ENCODE measurements at places on chromosomes 13 and 19.

- DNase-seq, result no peak
Measured at GRCh38 chr13:73299787-73300186, 241.0 kb downstream of the KLF5 start.

DNA sequence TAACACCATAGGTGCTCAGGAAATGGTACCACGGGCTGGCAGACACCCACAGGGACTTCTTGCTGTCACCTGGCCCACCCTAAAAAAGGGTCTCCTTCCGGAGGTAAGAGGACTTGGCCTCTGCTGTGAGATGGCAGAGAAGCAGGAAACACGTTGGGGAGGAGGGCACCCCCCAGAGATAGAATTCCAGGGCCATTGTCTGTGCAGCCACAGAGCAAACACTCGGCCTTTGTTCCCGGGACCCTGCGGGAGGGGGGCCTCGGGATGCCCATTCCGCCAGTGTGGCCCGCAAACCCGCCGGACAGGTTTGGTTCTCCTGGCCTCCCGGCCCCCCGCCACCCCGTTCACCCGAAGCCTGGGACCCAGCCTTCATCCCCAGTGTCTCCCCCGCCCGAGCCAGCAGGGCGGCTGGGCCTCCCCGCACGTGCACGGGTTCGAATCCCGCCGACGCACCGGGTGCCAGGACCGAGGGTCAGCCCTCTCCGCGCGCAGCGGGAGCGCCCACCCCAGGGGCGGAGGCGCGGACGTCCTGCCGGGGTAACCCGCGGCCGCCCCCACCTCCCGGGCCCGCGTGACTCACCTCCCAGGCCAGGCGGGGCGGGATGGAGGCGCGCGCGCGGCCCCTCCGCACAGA lies 714 bp downstream of the PLPP2 start:
- DNase-seq, result peak; percentile 37

DNA sequence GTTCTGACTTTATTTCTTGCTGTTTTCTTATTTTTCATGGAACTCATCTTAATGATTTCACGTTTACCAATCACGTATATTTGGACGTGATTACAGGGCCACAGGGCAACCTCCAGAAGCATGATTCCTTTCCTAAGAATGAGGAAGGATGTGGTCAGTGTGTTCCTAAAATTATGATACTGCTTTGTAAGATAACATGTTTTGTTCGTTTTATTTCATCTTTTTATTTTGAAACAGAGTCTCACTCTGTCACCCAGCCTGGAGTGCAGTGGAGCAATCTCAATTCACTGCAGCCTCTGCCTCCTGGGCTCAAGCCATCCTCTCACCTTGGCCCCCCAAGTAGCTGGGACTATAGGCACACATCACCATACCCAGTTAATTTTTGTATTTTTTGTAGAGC lies 24.8 kb upstream of the LAIR1 start:
- DNase-seq, result no peak

DNA sequence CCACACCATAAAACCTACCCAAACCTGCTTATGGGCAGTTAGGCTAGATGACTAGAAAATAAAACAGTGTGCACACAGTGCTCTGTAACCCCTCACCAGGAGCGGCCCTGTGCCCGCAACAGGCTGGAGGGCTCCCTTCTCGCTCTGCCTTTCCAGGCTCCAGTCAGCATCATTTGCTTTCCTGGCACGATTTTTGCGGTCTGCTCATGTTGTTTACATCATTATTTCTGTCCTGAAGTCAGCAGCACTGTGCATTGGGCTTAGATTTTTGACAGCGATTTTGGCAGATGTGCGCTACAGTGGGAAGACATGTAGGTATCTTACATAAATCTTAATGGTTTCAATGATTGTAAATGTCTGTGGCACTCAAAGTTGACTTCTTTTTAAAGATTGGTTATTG lies 344.0 kb downstream of the MTUS2 start:
- no peak for DNase-seq

DNA sequence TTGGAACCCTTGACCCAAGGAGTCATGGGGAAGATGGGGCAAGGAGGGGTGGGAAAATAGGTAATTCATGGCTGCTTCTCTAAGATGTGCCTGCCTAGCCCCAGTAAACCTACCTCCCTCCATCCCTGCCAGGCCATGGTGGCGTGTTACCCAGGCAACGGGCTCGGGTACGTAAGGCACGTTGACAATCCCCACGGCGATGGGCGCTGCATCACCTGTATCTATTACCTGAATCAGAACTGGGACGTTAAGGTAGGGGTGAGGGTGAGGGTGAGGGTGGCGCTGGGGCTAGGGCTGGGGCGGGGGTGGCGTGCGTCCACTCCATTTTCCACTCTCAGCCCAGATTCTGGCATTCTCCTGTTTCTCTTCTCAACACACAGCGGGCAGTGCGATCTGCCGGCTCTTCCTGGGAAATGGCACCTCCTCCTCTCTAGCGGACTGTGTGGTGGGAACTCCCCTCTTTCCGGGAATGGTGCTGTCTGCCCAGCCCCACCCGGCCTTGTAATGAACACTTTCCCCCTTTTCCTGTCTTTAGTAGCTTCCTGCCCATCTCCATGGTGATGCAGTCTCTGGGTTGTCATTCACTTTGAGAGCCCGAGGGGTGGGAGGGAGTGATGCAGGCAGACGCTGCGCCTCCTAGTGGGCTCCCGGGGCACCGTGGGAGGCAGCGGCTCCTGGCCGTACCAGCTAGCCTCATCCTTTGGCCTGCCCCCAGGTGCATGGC lies 7.6 kb downstream of the EGLN2 start:
- peak; percentile 76 for DNase-seq

- DNase-seq, result no peak
Measured at GRCh38 chr13:75760131-75761021, 124.2 kb downstream of the LMO7 start.

GRCh38 chr13:54750521-54750920 lies 1721.9 kb downstream of the OLFM4 start:
- no peak for DNase-seq

DNA sequence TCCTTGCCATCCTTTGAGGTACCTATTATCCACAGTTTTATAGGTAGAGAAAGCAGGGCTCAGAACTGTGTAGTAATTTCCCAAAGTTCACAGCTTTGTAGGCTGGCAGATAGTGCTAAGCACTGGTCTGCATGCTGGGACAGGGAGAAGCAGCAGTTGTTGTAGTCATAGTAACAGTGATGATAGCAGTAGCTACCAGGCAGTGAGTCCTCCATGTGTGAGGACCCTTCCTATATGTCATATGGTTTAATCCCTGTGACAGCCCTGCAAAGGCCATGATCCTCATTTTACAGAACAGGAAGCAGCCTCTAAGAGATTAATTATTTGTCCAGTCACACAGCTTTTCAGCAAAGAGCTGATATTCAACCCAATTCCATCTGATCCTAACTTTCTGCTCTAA lies 21.0 kb downstream of the SERP2 start:
- DNase-seq, result no peak

GRCh38 chr19:57075801-57076492 lies 43.8 kb upstream of the USP29 start:
- DNase-seq, result no peak

DNA sequence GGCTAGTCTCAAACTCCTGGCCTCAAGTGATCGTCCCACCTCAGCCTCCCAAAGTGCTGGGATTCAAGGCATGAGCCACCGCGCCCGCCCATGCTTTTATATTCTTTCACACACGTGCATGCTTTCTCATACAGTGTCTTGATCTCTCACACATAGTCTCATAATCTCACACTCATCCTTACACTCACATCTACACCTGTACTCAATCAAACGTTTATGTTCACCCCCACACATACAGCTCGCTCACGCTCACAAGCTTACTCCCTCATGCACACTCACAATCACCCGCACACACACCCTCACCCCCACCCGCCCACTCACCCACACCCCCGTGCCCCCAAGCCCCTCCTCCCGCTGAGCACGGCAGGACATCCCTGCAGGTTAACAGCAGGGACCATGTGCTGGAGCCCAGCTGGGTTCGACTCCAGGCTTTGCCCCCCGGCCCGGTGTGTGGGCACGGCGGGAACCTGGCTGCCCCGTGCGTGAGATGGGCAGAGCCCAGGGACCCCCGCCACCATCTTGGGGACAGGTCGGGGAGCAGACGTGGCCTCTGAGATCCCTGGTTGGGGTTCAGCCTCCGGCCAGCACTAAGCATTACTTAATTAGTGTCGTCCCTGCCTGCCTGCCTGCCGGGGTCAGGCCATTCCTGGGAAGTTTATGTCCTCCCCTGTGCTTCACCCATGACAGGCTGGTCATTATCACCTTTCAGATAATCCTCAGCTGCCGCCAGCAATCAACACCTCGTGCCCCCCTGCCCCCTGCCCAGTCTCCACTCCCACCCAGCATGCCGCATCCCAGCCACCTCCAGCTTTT lies 11.4 kb downstream of the SBK2 start:
- no peak for DNase-seq

- peak; percentile 2 for DNase-seq
Measured at GRCh38 chr19:41708481-41708880, at the start of gene CEACAM5. Gene CEACAM5, plus strand, starts transcription at chr19:41708626. Its CDS starts 106 bp downstream, at chr19:41708732.

GRCh38 chr13:43939086-43939485 lies 59.4 kb downstream of the LACC1 start:
- no peak for DNase-seq

GRCh38 chr13:21150013-21150412 lies 26.3 kb downstream of the SKA3 start:
- DNase-seq, result no peak

GRCh38 chr19:15479391-15480345 lies at the start of gene PGLYRP2:
Gene PGLYRP2, minus strand, starts transcription at chr19:15479501. Its CDS starts 130 bp downstream, at chr19:15479371.
- DNase-seq, result no peak

DNA sequence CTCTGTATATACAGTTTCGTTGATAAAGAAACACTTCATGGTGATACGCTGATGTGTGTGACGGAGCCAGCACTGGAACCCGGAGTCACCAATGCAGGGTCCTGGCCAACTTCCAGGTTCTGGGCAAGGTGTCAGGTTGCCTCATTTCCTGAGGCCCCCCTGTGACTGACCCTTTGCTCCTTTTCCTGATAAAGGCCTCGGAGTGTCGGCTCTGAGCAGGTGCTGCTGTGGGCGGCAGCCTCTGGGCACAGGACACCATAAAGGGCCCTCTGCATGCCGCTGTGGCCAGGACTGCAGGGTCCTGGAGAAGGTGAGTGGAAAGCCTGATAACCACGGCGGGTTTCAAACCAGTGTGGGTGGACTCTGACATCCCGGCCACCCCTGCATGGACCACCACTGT lies 17.3 kb upstream of the MYDGF start:
- no peak for DNase-seq

- DNase-seq, result no peak
Measured at GRCh38 chr19:58014141-58014540, 11.5 kb upstream of the ZNF606 start.

- no peak for DNase-seq
Measured at GRCh38 chr13:31209172-31209840, 9.5 kb downstream of the B3GLCT start.

DNA sequence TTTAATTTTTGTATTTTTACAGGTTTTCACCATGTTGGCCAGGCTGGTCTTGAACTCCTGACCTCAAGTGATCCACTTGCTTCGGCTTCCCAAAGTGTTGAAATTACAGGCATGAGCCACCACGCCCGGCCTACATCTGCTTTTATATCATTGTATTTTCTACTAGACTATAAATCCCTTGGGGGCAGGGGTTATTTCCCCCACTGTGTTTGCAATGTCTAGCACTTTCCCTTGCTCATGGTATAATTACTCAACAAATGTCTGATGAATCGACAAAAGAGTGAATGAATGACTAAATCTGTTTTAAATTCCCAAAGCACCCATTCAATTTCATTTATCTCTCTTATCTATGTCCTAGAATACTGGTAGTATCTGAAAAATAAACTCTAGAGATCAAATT lies 244.5 kb upstream of the CSNK1A1L start:
- no peak for DNase-seq

- DNase-seq, result no peak
Measured at GRCh38 chr13:104773775-104774174, 1707.6 kb upstream of the SLC10A2 start.

- DNase-seq, result no peak
Measured at GRCh38 chr13:29227576-29227975, 367.9 kb downstream of the SLC7A1 start.

GRCh38 chr13:85626603-85627002 lies 172.6 kb downstream of the SLITRK6 start:
- no peak for DNase-seq

DNA sequence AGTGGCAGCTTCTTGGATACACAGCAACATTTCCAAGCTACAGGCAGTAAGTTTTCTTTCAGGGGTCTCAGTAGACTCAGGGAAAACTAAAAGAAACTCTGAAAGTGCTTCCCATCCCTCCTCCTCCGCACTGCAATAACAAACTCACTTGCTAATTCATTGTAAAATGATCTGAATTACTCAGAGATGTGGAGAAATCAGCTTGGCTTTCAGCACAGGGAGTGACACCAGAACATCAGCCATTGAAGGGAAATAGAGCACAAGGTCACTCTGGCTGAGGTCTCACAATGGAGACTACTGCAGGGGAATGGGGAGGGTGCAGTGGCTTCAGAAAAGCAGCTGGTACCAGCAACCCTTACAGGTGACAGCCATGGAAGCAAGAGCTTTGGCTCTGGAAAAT lies 137.3 kb upstream of the SERP2 start:
- DNase-seq, result no peak

DNA sequence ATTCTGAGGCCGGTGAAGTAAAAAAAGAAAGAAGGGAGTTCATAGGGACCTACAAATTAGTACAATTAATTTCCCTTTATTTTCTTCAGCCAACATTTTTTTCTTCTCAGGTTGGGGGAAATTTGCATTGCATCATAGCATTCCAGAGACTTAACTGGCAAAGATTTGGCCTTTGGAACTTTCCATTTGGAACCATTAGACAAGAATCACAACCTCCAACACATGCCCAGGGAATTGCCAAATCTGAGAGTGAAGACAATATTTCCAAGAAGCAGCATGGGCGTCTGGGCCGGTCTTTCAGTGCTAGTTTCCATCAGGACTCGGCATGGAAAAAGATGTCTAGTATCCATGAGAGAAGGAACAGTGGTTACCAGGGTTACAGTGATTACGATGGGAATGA lies 6.4 kb upstream of the ERCC5 start:
- DNase-seq, result no peak

DNA sequence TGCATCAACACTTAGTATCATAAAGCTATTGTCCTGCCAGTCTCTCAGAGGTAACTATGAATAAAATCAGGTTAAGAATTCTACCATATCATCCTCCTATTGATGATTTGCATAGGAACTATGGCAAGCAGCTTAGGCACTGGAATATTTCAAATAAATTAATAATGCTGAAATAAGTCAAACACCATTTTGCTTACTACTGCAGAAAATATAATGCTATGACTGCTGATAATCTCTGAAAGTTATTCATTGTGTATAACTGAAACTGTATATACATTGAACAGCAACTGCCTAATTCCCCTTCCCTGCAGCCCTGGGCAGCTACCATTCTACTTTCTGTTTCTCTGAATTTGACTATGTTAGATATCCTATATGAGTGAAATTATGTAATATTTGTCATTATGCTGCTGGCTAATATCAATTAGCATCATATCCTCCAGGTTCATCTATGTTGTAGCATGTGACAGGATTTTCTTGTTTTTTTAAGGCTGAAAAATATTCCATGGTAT lies 318.8 kb upstream of the SGCG start:
- no peak for DNase-seq

GRCh38 chr13:114111577-114111976 lies 20.8 kb downstream of the RASA3 start:
- peak; percentile 11 for DNase-seq

GRCh38 chr13:113863524-113864272 lies at the start of gene GAS6:
Gene GAS6, minus strand, starts transcription at chr13:113864076. Its CDS starts 156 bp downstream, at chr13:113863920.
- no peak for DNase-seq

Measured in activated CD8-positive, alpha-beta memory T cell treated with anti-CD3 and anti-CD28 coated beads, Interleukin-2, amount 50 U/mL, for 4 hours (primary cell).